ENCODE measurements at places on chromosomes 1 and 21.

DNA sequence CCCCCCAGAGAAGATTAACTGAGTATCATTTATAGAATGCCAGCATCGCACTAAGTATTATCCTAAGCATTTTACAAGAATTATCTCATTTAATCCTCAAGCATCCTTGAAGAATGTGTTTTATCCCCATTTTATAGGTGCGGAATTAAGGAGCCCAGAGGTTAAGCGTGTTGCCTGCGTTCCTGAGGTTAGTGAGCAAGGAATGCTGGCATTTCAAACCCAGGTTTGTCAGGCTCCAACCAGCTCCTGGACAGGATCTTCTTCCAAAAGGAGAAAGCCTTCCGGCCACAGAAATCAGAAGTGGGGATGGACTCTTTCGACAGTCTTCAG is 82.3 kb downstream of the SSBP3 start:
- DNase-seq: no peak

DNA sequence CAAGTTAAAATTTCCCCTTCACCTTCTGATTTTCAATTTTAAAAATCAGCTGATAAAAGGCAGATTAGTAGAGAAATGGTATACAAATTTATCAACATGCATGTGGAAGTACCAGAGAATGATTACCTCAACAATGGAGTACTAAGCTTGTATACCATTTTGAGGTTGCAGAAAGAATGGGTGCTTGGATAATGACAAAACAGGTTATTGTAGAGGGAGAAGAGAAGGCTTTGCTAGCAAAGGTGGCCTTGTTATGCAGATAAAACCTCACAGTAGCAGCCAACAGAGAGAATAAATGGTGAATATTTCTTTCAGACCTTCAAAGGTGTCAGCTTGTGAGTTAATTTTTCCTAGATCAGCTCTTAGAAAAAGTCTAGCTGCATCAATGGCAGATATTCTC is 1174.9 kb upstream of the ADGRL4 start:
- no peak for DNase-seq

- no peak for DNase-seq
Observed at GRCh38 chr1:4745560-4745959, 91.2 kb downstream of the AJAP1 start.

DNA sequence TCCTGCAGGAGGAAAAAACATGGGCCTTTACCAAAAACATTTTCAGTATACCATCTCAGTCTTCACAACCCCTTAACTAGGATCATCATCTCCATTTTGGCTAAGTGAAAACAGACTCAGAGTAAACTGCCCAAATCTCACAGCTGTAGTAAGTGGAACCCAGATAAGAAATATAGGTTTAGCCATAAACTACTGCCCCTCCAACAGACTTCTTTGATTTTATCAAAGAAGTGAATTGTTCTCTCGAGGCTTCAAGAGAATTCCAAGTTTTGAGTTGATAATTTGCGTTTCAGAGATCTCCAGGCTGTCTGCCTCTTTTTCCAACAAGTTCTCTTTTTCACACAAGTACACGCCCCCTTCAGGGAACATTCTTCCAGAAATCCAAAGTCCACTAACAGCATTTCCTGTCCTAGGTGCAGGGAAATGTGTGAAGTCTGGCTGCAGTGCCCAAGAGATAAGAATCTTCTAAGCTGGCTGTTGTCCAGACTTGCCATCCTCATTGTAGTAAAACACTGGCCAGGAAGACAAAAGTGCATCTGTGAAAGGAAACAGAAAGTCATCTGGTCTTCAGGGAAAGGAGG is 30.8 kb downstream of the RNF19B start:
- DNase-seq: peak; percentile 66

- no peak for DNase-seq
Observed at GRCh38 chr1:5704561-5705514, 287.4 kb downstream of the NPHP4 start.

All from adrenal gland (tissue), 19 donors.